ENCODE measurements at places on chromosomes 4 and X. TPM values are rescaled to one million over a fixed set of nuclear protein-coding genes. Genes with fewer than 3 reads are reported as not detected.

AMTN gene
- total RNA-seq = not detected

IL2RG gene
- total RNA-seq = not detected

PABPC1L2A gene
- total RNA-seq = not detected

ARMCX5 gene
- total RNA-seq = 9.5 TPM

SETD7 gene
- 41.8 TPM for total RNA-seq

EBP gene
- total RNA-seq = 155 TPM

TSC22D3 gene
- 45.0 TPM for total RNA-seq

Measured in A549 treated with CORT108297 at 1 μM for 4 hours (cell line).